SK-N-MC (cell line): ENCODE measurements at places on chromosomes 4 and X.

- no peak for DNase-seq
Measured at GRCh38 chr4:87704001-87704400, 53.9 kb downstream of the DMP1 start.

DNA sequence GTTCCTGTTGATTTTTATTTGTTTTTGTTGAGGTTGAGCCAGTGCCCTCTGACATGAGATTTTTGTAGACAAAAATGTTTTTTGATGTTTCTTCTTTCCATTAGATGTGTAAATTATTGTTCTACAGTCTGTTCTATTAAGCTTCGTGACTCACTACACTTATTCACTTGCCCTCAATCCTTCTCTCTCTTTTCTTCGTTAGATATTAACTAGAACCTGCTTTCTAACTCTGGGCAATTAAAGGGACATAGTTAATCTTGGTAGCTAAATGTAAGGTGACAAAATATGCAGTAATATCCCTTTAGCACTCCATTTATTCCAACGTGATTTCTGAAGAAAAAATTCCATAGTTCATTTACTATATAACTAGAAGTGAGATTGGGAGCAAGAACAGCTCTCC is 333.9 kb downstream of the PDHA2 start:
- DNase-seq: no peak

GRCh38 chr4:17995165-17995564 is 26.4 kb downstream of the LCORL start:
- DNase-seq: no peak

DNA sequence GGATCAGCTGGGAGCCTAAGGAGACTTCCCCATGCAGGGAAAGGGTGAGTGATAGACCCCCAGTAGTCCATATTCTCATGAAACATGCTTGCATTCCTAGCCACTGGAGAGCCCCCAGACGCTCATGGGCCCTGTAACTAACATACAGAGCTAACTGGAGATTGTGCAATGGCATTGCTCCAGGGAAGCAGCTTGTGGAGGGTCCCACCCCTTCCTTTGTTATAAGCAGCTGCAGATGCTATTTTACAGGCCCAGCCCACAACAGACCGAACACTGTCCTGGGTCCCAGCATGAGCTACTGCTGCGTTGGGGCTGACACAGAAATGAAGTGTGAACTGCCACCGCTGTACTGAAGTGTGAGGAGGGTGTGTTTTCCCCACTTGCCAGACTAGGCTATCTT is 1465.7 kb upstream of the DIAPH2 start:
- peak; percentile 6 for DNase-seq

DNA sequence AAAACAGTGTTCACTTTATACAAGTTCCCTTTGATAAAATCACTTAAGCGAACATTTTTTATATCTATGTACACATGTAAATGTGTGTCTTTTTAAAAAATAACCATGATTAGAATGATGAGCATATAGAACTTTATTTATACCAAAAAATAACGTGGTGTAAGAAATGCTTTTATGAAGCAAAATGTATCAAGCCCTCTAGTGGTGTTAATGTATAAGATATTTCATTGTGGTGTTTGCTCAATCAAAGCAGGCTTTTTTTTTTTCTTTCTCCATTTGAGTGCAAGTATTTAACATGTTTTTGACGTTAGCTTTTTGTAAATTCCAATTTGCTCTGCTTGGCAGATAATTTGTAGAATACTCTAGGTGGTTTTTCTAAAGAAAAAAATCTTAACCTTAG is 2092.4 kb upstream of the TENM3 start:
- no peak for DNase-seq

DNA sequence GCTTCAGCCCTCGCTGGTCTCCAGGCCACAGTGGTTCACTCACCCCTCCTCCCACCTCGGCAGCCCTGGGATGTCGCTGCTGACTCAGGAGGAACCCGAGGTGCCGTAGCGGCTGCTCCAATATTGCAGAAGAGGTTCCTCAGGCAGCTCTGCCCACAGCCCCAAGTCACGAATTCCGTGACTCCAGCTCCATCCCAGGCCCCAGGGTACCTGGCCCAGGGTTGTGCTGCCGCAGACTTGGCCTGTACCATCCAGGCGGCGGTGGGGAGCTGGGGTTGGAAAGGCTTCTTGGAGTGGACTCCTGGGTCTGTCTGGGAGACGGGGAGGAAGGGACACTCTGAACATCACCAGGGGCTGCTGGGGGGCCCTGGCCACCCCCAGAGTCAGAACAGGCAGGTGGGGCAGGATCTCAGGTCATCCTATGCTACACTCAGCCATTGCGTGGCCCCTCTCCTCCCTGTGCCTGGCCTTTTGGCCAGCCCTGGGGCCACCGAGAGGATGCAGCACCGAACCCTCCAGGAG is 728 bp upstream of the HGFAC start:
- no peak for DNase-seq

DNA sequence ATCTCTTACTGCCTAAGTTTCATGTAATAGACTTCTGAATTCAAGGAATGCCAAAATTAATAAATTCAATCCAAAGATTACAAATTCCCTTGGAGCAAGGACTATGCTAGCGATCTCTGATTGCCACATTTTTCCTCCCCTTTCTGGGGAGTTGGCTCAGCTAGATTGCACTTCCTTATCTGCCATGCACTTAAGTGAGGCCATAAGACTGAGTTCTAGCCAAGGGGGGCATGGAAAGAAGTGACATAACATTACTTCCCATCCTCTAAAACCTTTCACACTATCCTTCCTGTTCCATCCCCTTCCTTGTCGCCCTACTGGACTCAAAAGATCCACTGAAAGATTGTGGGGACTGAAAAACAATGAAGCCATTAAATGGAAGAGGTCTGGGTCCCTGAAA is 53.8 kb upstream of the TXK start:
- DNase-seq: no peak

GRCh38 chr4:142447009-142447408 is 399.1 kb downstream of the INPP4B start:
- no peak for DNase-seq

DNA sequence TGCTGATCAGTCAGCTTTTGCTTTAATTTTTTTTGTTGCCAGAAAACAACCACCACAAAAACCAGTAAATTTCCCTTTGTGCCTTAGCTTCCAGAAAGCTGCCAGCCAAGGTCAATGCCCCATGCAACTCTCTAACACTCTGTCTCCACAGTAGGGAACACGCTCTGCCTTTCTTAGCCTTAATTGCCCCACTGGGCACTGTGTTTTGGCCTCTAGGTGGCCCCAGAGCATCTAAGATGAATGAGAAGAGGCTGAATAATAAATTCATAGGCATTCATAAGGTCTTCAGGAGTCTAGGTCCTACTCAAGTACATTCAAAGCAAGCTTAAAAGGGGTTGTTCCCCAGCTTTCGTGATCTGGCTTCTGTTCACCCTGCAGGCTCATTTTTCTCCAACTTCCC is 57.7 kb upstream of the PASD1 start:
- no peak for DNase-seq

DNA sequence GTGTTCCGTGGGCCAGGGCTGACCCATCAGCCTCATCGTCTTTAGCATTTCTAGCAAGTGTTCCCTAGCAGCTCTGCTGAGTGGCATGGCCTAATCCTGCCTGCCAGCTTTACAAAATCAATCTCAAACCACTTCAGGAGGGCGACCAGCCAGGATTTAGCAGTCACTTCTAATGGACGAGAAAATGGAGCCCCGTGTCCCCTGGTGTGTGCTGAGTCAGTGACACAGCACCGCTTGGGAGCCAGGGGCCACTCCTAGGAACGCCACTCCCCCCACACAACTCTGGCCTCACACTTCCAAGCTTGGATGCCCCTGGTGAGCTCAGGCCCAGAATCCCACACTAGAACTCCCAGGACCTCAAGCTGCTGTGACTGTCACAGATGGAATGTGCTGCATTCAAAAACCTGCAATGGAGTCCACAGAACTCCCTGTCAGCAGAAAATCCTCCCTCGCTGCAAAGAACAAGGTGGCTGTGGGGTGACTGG is 311.2 kb upstream of the GATB start:
- no peak for DNase-seq
